Activated T-helper 2 cell treated with anti-CD3 and anti-CD28 coated beads, Interferon-gamma antibody, Interleukin-2, Interleukin-4, amounts not matched to agents 10 μg/mL and 5 μg/mL and 100 μg/mL, durations not matched to agents 14 hours and 24 hours and 36 hours (primary cell): ENCODE measurements at places on chromosomes 5 and 9. TPM values are rescaled to one million over a fixed set of nuclear protein-coding genes. Genes with fewer than 3 reads are reported as not detected.

Gene MARCHF3
- 1.9 and 2.1 TPM in 2 replicates for total RNA-seq

Gene SV2C
- total RNA-seq: 0.05 and 0.32 TPM in 2 replicates

Gene COL5A1
- 0.11 TPM in 1 of 2 replicates, not detected in the other for total RNA-seq

Gene SPATA31A3
- not detected in 2 replicates for total RNA-seq

Gene LCN2
- not detected in 2 replicates for total RNA-seq

Gene SLC24A2
- total RNA-seq: not detected in 2 replicates

Gene DEPDC1B
- 22.2 and 25.1 TPM in 2 replicates for total RNA-seq

Gene QRFP
- total RNA-seq: not detected in 2 replicates

Gene C1QTNF2
- not detected in 2 replicates for total RNA-seq

Gene STPG3
- 0.48 TPM in 2 replicates for total RNA-seq

Gene FAM81B
- total RNA-seq: not detected in 2 replicates

Gene MLLT3
- 22.4 and 24.9 TPM in 2 replicates for total RNA-seq

DNA sequence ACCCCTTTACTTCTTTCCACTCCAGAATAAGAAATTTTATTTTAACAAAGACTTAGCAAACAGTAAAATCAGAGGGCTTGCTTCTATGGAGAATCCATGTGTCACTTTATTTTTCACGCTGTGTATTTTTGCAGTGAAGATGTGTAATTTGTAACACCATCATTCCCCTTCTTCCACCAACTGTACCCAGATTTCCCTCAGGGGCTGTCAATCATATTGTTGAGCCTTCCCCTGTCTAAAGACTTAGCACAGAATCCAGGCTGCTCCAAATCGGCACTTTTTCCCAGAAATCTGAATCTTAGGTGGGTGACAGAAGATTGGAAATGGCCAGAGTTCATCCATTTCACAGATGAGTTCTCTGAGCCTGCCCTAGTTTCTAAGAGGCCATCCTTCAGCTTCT lies 115.9 kb downstream of the GNAQ start:
- DNase-seq: no peak

- DNase-seq: no peak
Observed at GRCh38 chr9:36845844-36846243, 188.2 kb downstream of the PAX5 start.

GRCh38 chr5:132493821-132494220 lies 3.2 kb upstream of the IRF1 start:
- no peak for DNase-seq

DNA sequence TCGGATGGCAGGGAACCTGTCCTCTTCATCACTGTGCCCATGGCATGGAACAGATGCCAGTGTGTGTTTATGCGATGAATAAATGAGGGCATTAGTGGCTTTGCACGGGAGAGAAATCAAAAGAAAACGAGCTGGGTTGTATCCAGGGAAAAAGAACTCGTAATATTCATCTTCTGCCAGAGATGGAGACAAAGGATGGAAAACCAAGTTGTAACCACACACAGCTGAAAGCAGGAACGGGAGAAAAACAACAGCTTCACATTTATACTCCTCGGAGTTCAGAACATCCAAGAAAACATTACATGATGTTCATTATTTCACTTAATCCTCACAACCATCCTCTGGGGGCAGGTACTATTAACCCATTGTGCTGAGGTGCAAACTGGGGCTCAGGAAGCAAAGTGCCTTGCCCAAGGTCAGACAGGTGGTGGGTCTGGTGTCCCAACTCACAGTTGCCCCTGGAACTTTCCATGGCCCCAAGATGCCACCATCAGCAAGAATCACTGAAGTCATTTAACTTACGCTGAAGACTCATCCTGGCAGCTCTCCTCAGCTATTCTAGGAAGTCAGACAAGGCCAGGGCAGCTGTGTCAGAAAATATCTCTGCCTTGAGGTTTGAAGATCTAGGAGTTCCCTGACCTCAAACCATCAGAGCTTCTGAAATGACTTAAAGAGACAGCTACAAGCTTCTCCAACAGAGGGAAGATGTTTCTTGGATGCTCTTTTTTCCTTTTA lies 250.4 kb downstream of the NSG2 start:
- no peak for DNase-seq

DNA sequence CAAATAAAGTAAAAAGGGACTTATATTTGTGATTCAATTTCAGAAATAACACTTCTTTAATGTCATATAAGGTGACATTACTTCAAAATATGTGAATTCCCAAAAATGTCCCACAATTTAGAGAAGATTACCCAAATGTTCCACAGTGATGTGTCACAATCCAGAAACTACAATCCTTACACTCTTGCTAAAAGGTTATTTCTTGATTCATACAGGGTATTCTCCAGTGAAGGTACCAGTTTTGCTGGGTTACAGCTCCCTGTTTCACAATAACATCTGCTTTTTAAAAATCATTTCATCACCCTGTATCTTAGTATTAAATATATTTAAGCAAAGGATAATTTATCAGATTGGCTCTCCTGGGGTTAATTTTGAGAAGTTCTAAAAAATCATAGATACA lies 11.0 kb downstream of the FBN2 start:
- DNase-seq: no peak

DNA sequence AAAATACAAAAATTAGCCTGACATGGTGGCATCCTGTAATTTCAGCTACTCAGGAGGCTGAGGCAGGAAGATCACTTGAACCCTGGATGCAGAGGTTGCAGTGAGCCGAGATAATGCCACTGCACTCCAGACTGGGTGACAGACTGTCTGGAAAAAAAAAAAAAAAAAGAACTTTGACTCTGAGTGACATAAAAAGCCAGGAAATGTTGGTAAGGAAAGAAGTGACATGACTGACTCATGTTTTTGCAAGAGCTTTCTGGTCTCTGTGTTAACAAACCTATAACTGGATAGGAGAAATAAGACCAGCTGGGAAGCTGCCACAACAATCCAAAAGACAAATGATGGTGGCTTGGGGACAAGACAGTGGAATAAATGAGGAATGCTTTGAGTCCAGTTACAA lies 272.1 kb downstream of the HINT1 start:
- no peak for DNase-seq

- DNase-seq: no peak
Observed at GRCh38 chr9:18791074-18791473, 241.9 kb downstream of the SAXO1 start.

DNA sequence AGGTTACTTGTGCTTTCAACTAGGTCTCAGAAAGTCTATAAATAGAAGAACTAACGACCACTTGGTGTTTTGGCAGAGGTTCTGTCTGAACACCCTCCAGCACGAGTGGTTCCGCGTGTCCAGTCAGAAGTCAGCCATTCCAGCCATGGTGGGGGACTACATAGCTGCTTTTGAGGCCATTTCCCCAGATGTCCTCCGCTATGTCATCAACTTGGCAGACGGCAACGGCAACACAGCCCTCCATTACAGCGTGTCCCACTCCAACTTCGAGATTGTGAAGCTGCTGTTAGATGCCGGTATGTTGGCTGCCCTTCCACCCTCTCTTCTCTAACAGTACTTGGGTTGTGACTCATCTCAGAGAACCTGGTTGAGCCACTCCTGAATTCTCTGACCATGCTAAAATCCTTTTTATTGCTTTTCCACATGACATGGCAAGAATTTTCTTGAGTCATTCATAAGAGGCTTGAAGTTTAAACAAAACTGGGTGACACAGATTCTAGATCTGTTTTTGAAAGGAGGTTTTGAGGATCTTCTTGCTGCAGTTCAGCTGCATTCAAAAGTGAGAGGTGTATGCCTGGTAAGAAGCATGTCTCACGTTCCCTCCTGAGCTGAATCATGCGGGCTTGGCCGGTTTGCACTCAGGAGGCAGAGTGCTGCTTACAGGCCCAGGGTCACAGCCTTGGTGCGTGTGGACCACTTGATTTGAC lies 103.1 kb upstream of the DMRT1 start:
- no peak for DNase-seq

- no peak for DNase-seq
Observed at GRCh38 chr5:50738864-50739263, 72.4 kb downstream of the PARP8 start.

GRCh38 chr5:168156170-168156569 lies 135.3 kb upstream of the WWC1 start:
- no peak for DNase-seq

DNA sequence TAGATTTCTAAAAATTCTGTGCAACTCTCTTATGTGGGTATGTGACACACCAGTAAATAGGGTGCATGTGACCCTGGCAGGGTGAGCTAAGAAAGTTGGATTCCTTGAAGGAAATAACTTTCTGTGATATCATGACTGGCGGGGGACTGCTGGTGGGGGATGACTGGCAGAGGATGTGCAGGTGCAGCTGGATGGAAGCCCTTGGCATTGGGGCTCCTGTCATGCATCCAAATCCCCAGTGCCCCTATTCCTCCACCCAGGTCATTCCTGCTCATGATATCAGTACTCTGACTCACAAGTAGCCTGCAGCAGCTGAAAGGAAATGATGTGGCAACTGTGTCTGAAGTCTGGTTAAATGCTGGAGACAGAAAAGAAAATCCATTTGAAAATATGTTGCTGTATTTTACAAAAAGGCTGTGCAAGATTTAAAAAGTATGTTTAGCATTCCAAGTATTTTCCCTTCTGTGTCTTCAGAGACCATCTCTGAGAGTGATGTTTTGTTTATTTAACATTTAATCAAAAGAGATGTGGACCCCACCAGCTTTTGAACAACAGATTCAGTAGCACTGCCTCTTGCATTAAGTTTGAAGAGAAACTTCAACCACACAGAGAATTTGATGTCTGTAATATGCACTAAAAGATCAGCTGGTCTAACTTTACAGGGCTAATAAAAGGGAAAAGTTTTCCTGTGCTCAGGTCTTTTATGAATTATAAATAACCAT lies 17.9 kb upstream of the ZSWIM6 start:
- no peak for DNase-seq

- no peak for DNase-seq
Observed at GRCh38 chr5:139979943-139980342, 63.2 kb downstream of the NRG2 start.

- no peak for DNase-seq
Observed at GRCh38 chr9:35852876-35853865, 17.0 kb downstream of the OR13J1 start.

GRCh38 chr5:74216012-74216411 lies 424.5 kb downstream of the ENC1 start:
- DNase-seq: no peak

DNA sequence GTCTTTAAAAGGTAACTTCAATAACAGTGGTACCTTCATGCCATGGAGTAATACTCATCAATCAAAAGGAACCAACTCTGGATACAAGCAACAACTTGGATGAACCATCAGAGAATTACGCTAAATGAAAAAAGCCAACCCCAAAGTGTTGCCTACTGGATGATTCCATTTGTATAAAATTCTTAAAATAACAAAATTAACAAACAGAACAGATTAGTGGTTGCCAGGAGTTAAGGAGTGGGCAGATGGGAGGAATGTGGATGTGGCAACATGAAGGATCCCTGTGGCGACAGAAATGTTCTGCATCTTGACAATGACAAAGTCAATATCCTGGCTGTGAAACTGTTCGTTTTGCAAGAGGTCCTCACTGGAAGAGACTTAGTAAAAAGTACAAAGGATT lies 50.5 kb downstream of the SPTLC1 start:
- DNase-seq: no peak

DNA sequence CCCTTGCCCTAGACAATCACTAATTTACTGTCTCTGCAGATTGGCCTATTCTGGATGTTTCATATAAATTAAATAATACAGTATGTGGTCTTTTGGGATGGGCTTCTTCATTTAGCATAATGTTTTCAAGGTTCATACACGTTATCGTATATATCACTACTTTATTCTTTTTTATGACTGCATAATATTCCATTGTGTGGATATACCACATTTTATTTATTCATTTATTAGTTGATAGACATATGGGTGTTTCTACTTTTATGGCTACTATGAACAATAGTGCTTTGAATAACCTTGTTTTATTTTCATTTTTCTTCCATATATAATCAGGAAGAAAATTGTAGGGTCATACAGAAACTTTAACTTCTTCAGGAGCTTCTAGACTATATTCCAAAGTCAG lies 108.5 kb upstream of the PAPPA start:
- DNase-seq: no peak

DNA sequence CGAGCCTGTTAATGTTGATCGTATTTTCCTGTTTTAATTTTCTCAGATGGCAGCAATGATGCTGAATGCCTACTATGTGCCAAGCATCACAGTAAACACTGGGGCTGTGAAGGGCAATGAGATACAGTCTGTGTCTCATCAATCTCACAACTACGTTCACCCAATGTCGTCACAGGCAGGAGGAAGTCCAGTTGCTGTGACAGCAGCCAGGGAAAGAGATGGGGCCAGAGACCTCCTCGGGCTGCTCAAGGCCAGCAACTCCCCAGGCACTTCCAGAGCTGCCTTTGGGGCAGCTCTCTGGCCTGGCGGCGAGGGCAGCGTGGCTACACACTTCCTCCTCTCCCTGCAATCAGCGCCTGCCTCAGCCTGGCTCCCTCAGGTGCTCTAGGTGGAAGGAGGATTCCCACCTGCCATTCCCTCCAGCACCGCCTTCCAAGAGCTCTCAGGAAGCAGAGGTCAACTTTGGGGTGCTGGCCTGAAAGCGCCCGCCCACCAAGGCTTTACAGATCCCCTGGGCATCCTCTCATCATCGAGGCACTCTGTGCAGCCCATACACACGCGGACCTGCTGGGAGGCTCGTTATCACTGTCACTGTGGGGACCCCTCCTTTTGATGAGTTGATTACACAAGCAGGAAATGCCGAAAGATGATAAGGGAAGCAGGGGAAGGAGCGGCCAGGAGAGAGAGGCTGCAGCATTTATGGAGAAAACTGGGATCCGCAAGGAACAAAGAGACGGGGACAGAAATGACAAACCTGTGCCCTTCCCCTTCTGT lies 159.2 kb downstream of the ZDHHC21 start:
- DNase-seq: no peak

- no peak for DNase-seq
Observed at GRCh38 chr5:125038477-125038876, 292.0 kb upstream of the ZNF608 start.
